Mammary microvascular endothelial cell (primary cell): ENCODE measurements at places on chromosomes 5 and 9. TPM values are rescaled to one million over a fixed set of nuclear protein-coding genes. Genes with fewer than 3 reads are reported as not detected.

Gene AK8
- total RNA-seq, result 0.07 and 0.15 TPM in 2 replicates

Gene ITK
- not detected in 2 replicates for total RNA-seq

Gene UBE2R2
- 24.6 and 25.4 TPM in 2 replicates for total RNA-seq

Gene GPR150
- total RNA-seq, result 1.5 and 1.9 TPM in 2 replicates

Gene HBEGF
- total RNA-seq, result 90.7 and 90.9 TPM in 2 replicates

Gene FABP6
- not detected in 2 replicates for total RNA-seq

Gene HTR1A
- not detected in 2 replicates for total RNA-seq

Gene TRMO
- total RNA-seq, result 10.6 and 17.9 TPM in 2 replicates

Gene LECT2
- not detected in 2 replicates for total RNA-seq
